ENCODE measurements at places on chromosomes 4 and X.

DNA sequence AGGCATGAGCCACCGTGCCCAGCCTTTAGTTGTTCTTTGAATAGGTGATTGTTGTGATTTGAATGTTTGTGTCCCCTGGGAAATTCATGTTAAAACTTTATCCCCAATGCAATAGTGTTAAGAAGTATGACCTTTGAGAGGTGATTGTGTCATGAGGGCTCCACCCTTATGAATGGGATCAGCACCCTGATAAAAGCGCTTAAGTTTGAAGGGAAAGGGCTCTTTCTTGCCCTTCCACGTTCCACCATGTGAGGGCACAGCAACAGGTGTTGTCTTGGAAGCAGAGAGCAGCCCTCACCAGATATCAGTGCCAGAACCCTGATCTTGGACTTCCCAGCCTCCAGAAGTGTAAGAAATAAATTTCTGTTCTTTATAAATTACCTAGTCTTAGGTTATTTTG, 33.7 kb upstream of the RP2 start:
- peak; percentile 25 for DNase-seq

- DNase-seq = no peak
These were observed 16.4 kb downstream of the TMEM154 start for GRCh38 chr4:152663203-152664066.

DNA sequence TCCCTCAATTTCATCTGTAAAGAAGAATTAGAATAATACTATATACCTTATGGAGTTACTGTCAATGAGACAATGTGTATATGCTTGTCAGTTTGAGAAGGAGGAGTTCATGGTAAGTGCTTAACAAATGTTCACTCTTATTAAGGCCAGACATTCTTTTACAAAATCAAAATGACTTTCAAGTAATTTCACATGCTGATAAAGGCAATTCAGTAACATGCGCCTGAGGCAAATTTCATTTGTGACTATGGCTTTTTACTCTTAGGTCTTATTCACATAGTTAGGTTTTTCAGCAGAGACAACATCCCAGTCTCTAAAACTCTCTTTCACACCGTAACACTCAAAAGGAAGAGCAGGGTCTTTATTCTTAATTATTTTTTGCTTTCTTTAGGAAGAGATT, 174.4 kb downstream of the CAMK2D start:
- no peak for DNase-seq

- DNase-seq = no peak
These were observed 1.6 kb downstream of the RAB33A start for GRCh38 chrX:130173190-130173895.

- DNase-seq = no peak
These were observed 518 bp upstream of the CNKSR2 start for GRCh38 chrX:21373637-21374162.

DNA sequence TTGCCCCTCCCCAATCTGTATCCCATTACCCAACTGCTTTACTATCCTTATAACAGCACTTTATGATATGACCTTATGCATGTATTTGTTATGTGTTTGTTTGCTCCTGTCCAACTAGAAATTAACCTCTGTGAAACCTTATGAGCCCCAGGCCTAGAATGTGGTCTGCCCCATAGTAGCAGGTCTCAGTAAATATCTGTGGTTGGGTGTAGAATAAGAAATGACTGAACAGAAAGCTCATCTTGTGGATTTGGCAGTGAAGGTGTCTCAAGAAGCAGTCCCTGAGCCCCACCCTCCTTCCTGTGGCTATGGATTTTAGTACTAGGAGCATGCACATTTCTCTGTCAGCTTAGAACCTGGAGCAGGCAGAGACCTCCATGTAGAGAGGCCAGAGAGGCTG, 229.0 kb upstream of the LCORL start:
- no peak for DNase-seq

DNA sequence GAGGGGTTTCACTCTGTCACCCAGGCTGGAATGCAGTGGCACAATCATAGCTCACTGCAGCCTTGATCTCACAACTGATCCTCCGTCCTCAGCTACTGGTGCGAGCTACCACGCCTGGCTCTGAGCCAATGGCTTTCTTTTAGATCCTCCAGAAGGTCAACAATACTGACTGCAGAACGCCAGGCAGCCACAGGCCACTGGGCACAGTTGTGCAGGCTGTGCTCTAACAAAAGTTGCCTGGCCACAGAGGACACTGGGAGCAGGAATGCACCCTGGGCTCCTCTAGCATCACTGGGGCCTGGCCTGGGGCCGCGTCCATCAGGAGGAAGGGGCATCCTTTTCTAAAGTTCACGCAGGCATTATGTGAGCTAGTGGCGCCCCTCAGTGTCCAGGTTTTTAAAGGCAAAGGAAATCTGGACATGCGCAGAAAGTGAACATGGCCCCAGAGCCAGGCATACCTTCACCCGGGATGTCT, 14.9 kb upstream of the PORCN start:
- peak; percentile 57 for DNase-seq

DNA sequence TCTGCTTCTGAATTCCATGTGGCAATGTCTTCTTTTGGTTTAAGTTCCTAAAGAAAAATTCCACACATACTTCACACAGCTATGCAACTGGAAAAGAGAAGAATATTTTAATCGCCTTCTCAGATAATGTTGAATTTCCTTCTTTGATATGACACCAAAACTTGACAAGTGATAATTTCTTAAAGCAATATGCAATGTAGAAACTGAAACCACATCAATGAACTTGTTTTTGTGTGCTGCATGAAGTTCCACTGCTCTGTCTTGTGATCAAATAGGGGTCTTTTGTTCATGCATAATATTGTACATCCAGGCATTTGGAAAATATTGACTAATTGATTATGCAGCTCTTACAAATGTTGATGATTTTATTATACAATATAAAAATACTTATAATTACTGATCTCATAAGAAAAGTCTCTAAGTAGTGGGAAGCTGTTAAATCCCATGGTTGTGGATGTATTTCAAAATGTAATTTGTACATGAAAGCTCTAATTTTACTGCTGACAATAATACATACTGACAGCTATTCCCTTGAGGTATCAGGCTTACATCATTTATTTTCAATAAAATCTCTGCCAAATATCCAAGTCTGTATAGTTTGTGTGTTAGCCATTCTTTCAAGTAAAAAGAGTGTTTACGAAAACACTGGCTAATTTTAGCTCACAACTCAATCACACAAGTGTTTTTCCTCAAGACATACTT, 56.5 kb downstream of the AGA start:
- no peak for DNase-seq

GRCh38 chr4:42488114-42488513, 90.8 kb downstream of the SHISA3 start:
- DNase-seq = no peak

- no peak for DNase-seq
These were observed 6.9 kb downstream of the SORCS2 start for GRCh38 chr4:7199129-7199725.
